Lower leg skin (tissue), 4 donors: ENCODE measurements at places on chromosomes 1 and 21.

DNA sequence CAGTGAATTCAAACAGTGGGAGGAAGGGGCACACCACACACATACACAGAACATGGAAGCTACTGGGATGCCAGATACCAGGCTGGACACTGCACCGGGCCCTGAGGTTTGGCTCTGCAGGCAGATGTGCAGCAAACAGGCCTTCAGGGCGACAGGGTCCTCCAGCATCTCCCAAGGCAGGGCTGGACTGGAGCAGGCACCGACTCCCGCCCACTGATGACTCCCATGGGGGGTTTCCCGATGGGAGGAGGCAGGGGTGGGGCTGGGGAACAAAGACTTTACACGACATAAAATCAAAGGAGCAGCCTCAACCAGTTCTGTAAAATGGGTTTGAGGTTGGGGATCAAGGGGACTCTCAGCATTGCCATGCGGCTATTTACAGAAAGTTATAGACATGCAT is 118.1 kb downstream of the SYT2 start:
- DNase-seq = no peak

DNA sequence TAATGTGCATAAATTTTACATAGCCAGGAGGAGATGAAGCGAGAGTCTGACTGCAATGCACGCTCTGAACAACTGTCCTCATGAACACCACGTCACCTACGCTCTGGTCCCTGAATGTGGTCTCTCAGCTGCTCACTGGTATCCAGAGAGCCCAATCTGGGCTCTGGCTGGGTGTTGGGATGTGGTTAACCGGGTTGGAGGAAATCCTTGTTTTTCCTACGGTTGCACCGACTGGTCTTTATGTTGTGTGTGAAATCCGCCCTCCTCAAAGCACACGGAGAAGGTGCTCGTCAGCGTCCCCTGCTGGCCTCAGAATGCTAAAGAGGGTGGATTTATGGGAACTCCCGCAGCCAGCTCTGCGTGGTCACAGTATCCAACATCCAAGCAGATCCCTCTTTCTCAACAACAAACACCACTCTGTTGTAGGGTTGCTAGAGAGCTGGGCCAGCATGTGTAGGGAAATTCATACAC is 51.8 kb upstream of the FAM89A start:
- DNase-seq = no peak

DNA sequence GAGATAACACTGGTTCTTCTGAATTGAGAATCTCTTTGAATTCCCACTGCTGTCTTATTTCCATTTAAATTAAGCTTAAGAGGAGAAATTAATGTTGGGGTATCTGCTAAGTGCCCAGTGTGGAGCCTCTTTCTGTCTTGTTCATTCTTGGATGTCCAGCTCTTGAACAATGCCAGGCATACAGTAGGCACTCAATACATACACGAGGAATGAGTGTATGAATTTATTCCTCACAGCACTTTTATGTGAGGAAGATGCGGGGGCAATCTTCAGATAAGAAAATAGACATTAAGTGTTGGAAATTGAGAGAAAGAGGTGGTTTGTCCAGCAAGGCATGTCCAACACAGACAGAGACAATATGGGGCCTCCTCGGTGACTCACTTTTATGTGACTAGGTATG is 11.8 kb upstream of the ATF3 start:
- no peak for DNase-seq

DNA sequence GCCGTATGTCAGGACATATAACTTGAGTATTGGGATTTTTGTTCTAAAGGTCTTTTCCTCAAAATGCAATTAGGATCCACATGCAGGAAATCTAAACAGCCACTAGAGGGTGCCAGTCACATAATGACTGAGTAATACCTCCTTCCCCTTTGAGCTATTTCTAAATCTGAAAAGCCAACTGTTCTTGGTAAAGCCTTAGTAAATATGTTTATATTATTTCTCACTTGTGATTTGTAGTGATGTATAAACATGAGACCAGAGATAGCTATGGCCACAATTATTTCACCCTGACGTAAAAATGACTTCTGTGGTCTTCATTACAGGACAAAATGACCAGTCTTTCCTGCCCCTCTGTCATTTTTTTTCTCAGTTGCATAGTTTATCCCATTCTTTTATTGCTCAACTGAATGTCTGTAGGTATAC is 41.0 kb upstream of the DR1 start:
- DNase-seq = peak; percentile 37

DNA sequence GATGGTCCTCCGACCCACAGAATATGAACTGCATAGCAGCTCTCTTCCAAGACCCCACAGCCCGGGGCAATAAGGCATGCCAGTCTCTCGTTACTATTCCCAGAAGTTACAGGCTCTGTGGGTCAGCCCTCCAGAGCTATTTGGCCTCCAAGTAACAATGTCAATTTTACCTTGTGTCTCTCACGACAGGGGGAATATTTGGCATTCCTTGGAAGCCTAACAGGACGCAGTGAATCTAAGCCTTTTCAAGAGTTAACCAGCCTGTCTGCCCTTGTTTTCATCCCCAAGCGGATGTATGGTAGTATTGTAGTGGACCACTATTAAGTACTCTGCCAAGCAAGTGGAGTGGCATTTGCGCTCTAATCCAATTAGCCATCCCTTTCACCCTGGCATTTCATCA is 24.4 kb upstream of the GNG4 start:
- DNase-seq = no peak
